ENCODE measurements at places on chromosomes 2 and 18.

DNA sequence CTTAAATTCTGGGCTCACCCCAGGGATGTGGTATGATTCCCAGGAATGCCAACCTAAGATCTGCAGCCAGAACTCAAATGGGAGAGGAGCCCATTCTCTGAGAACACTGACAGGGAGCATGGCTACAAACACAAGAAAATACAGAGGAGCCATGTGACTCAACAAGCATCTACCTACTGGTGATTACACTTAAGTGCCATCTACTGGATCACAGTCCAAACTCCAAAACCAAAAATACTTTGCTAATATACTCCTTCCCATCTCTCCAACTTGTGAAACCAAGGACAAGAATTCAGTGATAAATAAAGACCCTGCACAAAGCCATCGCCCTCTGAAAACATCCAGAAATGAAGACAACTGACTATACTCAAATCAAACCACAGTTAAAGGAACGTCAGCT lies 116.9 kb downstream of the NR4A2 start:
- no peak for DNase-seq

GRCh38 chr2:42359965-42360483 lies 993 bp downstream of the COX7A2L start:
- no peak for DNase-seq

DNA sequence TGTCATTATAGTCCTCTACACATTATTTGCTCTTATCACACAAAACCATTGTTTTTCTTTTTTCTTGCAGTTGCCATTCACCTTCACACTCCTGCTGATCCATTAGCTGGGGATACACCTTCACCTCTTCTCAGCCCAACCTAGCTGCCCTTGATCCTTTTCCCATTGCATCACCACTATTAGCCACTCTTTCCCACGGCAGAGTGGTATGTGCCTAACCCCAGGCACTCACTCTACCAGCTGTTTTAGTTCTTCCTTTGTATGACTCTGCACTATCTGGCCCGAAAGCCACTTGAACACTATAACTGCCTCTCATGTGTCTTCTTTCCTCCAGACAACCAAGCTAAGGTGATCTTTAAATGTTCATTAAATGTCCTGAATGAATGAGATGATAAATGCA lies 145.4 kb upstream of the PIK3C3 start:
- DNase-seq = no peak

DNA sequence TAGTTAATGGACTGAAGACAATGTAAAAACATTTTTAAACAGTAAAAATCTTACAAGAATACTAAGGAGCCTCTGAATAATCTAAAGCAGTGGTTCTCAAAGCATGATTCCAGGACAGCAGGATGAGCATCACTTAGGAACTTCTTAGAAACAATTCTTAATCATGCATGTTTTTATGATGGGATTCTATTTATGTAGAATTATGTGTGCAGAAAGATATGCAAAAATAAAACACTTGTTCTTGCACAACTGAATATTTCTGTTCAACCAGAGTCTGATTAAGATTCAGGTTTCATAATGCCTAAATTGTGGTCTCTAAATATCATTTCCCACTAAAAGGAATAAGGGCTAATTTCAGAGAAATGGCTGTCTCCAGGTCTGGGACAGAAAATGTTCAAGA lies 69.2 kb upstream of the MTIF2 start:
- DNase-seq = no peak

All from kidney glomerular epithelial cell (primary cell).